ENCODE measurements at places on chromosomes 7 and 10.

- no peak for DNase-seq
Measured at GRCh38 chr7:75608451-75609122, 116.5 kb downstream of the SPDYE5 start.

- DNase-seq, result no peak
Measured at GRCh38 chr7:2108501-2109250, 124.1 kb downstream of the MAD1L1 start.

DNA sequence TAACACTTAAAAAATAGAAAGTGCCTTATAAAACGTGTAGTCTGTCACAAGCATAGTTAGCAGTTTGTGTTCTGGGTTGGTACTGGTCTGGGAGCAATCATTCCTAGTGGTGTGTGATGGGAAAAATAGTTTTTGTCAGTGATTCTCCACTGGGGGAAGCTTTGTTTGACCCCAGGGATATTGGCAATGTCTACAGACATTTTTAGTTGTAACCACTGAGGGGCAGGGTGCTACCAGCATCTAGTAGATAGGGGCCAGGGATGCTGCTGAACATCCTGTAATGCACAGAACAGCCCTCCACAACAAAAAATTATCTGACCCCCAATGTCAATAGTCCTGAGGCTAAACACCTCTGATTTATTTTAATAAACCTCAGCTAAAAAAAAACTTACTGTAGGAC, 51.6 kb upstream of the CREB5 start:
- no peak for DNase-seq

DNA sequence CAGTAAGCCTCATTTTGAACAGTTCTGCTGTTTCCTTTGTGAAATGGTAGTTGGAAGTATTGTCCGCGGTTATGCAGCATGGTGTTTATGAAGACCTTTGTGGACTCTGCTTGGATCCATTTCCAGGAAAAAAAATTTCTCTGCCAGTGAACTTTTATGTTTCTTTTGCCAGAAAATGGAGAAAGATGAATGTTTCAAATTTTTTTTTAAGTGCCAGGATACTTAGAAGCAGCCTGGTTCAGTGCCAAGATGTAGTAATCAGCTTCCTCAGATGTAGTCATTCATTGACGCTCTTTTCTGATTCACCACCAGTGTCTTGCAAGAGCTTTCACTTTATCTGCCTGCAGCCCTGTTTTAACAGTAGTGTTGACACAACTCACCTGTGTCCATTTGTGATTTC, 258.2 kb downstream of the SDK1 start:
- DNase-seq, result no peak

DNA sequence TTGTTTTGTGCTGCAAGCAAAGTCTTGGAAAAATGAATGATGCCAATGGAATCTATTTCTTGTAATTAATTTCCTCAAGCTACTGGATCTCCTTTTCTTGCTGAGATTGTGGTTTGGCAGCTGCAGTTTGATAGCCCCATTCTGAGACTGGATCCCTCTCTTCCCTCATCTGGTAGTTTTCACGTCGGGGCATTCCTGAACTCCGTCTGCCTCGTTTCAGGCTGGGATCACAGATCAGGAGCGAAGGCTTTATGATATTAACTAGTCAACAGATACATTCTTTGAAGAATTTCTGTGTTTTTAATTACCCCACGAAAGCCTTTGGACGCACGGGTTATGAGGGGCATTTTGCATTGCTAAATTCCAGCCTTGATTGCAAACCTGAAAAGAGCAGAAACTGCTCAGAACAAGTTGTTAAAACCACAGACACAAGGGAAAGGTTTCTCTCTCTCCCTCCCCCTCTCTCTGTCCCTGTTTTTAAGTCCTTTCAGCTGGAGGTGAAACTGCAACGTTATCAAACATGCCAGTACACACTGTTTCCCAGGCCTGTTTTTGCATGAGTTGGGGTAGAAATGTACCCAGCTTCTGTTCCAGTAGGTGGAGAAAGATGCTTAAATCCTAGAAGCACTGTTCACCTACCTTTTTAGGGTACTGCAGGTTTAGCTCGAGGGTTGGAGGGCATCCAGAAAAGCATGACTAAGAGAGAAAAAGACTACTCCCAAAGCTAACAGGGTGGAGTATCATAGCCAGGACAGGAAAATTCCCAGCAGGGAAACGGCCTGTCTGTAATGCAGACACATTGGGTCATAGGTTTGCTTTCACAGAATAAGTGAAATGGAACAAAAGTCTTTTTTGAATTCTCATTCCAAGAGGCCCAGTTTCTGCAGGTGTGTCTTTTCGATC, 124.3 kb downstream of the CUX1 start:
- DNase-seq, result no peak

DNA sequence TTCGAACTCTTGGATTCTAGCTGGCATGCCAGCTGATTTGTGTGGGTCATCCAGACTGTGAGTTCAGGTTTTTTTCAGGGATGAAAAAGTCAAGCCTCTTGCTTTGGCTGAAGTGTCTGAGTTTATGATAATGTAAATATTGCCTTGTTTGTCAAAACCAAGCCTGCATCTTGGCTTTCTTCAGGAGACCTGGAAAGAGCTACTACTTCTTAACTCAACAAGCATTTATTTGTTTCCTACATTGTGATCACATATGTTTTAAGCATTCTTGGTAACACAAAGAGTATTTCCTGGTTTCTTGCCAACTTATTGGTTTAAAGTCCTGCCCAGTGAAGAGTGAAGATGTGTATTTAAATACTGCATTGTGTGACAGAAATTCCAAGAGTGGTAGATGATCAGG, 407.1 kb downstream of the LRMDA start:
- DNase-seq, result no peak

GRCh38 chr10:14606633-14607032, 168.1 kb downstream of the FAM107B start:
- DNase-seq, result no peak

DNA sequence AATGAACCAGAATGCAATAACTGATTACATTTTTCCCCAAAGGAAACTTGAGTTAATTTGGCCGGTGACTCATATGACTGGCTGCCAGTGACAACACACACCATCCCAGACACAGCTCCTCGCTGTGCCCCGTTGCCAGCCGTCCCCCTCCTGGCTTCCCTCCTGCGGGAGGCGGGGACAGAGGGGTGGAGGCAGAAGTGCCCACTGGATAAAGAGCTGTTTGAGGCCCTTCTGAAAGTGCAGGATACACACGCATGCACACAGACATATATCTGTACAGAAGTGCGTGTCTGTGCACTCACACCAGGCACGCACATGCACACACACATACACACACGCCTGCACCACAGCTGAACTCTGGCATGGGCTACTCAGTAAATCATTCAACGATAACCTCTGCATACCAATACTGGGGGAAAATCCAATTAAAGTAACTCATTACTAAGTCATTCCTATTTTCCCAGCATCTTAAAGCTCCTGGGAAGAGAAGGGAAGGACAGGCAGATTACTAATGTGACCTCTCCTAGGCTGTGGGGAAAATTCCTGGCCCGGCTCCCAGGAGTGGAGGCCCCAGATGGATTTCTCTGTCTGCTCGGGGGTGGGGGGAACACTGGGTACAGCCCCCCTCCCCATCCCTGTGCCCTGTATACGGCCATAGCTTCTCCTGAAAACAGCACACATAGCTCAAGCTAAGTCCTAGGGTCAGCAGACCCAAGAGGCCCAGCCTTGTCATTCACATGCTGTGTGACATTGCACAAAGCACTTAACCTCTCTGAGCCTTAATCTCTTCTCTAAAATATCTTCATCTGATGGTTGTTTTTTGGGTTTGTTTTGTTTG, 52.3 kb upstream of the MYL10 start:
- DNase-seq, result no peak

Data from nucleus accumbens (tissue), 56 donors.